ENCODE measurements at places on chromosomes 7 and 10.

DNA sequence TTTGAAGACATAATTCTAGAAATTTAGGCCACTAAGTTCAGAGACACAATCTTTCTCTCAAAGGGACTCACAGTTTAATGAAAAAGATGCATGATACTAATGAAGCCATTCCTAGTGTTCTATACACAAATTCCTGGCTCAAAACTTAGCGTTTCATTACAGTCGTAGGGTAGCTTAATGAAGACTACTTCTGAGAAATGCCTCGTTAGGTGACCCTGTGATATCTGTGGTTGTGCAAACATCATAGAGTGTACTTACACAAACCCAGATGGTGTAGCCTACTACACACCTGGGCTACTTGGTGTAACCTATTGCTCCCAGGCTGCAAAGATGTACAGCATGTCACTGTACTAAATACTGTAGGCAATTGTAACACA lies 488 bp upstream of the CHCHD3 start:
- DNase-seq: no peak

GRCh38 chr10:59654007-59654406 lies 55.6 kb downstream of the SLC16A9 start:
- DNase-seq: no peak

GRCh38 chr7:94311515-94311914 lies 83.2 kb upstream of the COL1A2 start:
- DNase-seq: no peak

GRCh38 chr7:87774690-87775089 lies 101.5 kb downstream of the SLC25A40 start:
- no peak for DNase-seq

GRCh38 chr7:93895859-93896600 lies 5.5 kb upstream of the TFPI2 start:
- DNase-seq: no peak

GRCh38 chr7:36198854-36199266 lies 45.8 kb downstream of the EEPD1 start:
- DNase-seq: no peak

GRCh38 chr7:5216931-5217330 lies 26.9 kb downstream of the WIPI2 start:
- no peak for DNase-seq

- no peak for DNase-seq
Observed at GRCh38 chr10:8133146-8133545, 78.7 kb downstream of the GATA3 start.

- no peak for DNase-seq
Observed at GRCh38 chr7:19062216-19062615, 55.2 kb downstream of the TWIST1 start.

- DNase-seq: no peak
Observed at GRCh38 chr10:116772909-116773705, 30.7 kb upstream of the HSPA12A start.

- DNase-seq: no peak
Observed at GRCh38 chr7:68678196-68678595, 920.1 kb upstream of the AUTS2 start.

- no peak for DNase-seq
Observed at GRCh38 chr10:78348411-78349164, 314.9 kb downstream of the RPS24 start.

DNA sequence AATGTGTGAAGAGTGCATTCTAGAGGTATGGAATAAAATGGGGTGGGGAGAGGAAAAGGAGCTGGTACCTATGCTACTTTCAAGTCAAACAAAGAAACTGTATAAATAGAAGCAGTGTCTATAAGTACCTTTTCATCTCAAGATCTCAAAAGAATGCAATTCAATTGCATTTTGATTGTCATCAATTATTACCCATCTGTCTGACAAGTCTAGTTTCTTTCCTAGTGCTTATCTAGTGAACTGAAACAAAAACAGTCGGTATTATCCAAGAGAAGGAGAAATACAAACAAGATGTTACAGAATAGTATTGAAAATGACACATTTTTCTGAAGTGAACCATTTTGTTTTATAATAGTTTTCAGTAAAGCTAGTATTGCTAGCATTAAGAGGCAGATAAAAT lies 754.5 kb upstream of the LRRN3 start:
- DNase-seq: no peak

DNA sequence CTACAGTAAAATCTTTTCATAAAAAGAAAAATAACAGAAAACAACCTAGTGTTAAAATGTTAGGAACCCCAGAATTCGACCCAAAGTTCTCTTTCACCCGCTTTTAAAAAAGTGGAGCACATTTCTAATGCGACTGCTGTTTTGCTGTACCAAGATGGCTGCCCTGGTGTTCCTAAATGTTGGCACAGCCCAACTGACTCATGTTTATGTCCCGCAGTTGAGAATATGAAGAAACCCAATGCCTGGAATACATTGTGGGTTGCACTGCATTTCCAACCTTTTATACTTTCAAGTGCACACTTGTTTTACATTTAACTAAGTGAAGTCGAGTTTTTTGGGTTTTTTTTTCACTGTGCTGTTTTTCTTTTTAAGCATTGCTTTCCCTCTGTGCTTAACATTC lies 944 bp downstream of the STEAP1B start:
- no peak for DNase-seq

DNA sequence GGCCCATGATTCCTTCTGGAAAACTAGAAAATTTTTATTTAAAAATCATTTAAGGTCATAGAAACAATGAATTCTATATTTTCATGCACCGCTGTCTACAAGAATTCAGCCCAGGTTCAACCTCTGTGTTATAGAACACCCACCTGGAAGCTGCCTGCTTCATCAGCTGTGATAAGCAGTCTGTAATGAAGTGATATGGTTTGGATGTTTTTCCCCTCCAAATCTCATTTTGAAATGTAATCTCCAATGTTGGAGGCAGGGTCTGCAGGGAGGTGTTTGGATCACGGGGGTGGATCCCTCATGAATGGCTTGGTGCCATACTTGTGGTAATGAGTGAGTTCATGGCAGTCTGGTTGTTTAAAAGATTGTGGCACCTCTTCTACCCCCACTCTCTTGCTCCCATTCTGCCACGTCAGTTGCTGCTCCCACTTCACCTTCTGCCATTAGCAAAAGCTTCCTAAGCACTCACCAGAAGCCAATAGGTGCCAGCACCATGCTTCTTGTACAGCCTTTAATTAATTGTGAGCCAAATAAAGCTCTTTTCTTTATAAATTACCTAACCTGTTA lies 55.6 kb downstream of the MRPL32 start:
- no peak for DNase-seq

- DNase-seq: no peak
Observed at GRCh38 chr7:44220046-44220357, 19.2 kb downstream of the YKT6 start.

DNA sequence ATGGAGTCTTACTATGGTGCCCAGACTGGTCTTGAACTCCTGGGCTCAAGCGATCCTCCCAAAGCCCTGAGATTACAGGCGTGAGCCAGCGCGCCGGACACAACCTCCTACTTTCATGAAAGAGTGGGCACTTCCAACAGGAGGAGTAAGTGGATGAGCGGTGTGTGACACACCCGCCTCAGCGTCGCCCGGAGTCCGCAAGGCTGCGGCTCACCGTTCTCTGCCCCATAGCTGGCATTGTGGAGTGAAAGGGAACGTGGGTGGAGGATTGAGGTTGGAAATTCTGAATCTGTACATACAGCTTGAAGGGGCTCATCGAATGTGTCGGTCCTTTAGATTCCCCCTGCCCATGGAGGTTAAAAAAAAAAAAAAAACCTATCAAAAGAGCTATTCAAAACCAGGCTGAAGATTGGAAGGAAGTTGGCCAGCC lies 524 bp upstream of the PRXL2A start:
- DNase-seq: no peak

GRCh38 chr10:33337326-33337957 lies 3.0 kb upstream of the NRP1 start:
- DNase-seq: no peak

- DNase-seq: no peak
Observed at GRCh38 chr7:67875558-67875957, 878.9 kb downstream of the TYW1 start.

DNA sequence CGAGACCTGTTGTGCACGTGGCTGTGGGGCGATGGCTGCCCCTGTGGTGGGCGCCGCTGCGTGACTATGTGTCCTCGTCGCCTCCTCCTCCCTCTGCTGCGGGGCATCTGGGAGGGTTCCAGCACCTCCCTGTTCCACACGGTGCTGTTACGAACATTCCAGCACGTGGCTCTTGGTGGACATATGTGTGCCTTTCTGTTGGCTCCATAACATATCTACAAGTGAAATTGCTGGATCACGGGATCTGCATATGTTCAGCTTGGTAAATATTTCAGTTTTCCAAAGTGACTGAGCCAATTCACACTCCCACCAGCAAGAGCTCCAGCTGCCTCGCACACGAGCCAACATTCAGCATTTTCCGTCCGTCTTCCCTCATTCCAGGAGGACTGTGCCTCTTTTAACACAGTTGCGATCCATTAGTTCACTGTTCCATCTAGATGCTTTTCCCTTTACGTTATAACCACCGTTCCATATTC lies 25.1 kb downstream of the SNX8 start:
- DNase-seq: no peak

DNA sequence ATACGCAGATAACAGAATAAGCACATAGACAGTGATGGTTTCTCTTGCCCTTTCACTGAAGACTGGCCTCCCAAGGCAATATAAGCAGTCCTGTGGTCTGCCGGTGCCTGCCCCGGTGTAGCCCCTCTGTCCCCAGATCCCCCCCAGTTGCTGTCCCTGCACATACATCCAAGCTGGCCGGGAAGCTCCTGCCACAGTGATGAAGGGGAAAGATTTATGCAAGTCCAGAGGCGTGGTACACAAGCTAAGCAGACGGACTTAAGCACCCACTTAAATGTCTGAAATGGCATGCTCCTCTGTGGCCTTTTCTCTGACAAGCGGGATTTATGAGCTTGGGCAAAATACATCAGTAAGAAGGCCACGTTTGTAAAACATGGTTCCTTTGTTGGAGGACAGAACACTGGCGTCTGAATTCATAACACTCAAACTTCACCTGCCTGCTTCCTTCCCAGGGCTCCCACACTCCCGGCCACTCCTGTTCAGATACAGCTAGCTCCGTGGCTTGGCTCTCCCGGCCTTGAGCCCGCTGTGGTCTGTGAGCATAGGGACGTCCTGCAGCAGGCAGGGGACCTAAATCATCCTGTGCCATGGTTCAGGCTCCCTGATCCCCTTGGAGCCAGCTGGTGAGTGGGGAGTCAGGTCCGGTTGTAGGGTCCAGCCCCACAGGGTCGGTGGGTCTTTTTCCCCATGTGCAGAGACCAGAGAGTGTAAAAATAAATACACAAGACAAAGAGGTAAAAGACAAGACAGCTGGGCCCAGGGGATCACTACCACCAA lies 61.7 kb upstream of the PPP2R2D start:
- DNase-seq: no peak

GRCh38 chr7:86844608-86845007 lies 200.9 kb downstream of the GRM3 start:
- no peak for DNase-seq

GRCh38 chr7:81068-81925 lies 111.1 kb upstream of the FAM20C start:
- no peak for DNase-seq

All from activated effector memory CD4-positive, alpha-beta T cell treated with Interleukin-2 at 50 U/mL for 16 hours (primary cell).